ENCODE measurements at places on chromosomes 1 and 21.

GRCh38 chr1:153253693-153254092 is 5.8 kb upstream of the LORICRIN start:
- DNase-seq, result no peak

- no peak for DNase-seq
These were observed 156.5 kb upstream of the KLHDC7A start for GRCh38 chr1:18324246-18324645.

GRCh38 chr1:78603206-78603605 is 17.0 kb upstream of the IFI44L start:
- no peak for DNase-seq

GRCh38 chr1:3459051-3459908 is 4.8 kb downstream of the ARHGEF16 start:
- no peak for DNase-seq

DNA sequence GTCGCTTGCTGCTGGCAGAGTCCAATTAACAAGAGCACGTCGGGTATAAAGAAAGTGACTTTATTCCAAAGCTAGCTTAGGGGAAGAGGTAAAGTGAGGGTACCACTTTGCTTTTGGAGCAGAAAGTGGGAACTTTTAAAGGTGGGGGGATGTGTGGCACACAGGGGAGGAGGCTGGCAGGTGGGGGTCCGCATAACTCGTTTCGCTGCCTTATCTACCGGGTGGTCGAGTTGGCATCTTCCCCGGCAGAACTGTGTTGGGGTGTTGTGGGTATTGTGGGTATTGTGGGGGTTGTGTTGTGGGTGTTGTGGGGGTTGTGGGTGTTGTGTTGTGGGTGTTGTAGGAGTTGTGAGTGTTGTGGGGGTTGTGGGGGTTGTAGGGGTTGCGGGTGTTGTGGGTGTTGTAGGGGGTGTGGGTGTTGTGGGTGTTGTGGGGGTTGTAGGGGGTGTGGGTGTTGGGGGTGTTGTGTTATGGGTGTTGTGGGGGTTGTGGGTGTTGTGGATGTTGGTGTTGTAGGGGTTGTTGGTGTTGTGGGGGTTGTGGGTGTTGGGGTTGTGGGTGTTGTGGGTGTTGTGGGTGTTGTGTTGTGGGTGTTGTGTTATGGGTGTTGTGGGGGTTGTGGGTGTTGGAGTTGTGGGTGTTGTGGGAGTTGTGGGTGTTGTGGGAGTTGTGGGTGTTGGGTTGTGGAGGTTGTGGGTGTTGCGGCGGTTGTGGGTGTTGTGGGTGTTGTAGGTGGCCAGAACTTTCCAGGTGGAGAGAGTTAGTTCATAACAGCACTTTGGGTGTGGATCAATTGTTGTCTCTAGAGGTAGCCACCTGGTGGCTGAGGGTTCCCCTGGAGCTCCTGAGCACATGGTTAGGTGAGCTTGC is 52.7 kb downstream of the AGPAT3 start:
- no peak for DNase-seq

GRCh38 chr1:10045480-10046355 is 13.0 kb downstream of the UBE4B start:
- peak; percentile 29 for DNase-seq

GRCh38 chr1:53556657-53557227 is 97.5 kb downstream of the DMRTB1 start:
- peak; percentile 11 for DNase-seq

GRCh38 chr1:207935166-207935583 is 24.2 kb upstream of the CD34 start:
- no peak for DNase-seq

DNA sequence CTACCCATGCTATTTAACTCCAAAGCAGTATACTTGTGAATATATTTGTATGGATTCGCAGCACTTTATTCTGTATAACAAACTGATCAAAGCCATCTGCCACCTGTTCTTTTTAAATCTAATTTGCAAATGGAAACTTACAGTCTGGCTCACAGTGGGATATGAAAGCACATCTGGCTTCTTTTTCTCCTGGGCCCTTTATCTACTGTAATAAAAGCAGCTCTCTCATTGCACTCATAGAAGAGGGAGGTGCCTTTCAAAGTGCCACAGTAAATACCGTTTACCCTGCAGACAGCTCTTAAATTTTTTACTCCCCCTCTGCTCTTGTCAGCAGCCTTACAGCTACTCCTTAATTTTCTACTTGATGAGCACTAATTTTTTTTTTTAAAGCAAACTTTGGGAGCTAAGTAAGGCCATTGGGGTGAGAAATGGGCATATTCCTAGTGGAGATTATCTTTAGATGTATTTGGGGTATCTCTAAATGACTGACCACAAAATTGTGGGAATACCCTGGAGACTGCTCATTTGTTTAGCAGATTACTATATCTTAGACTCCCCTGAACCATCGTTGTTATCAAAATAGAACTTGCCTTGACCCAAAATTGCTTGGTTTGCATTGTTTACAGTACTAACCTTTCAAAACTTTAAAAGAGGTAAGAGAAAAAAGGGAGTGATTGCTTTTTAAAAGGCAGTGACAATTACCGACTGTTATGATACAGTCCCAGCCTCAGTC is 110.1 kb downstream of the VPS13D start:
- DNase-seq, result no peak
